Type B pancreatic cell (in vitro differentiated cells): ENCODE measurements at places on chromosomes 5 and 9.

- DNase-seq, result no peak
Measured at GRCh38 chr5:39369123-39369815, 5.0 kb upstream of the C9 start.

- DNase-seq, result no peak
Measured at GRCh38 chr9:16133556-16134227, 580.8 kb downstream of the CCDC171 start.

GRCh38 chr5:39775797-39776365 lies 351.1 kb upstream of the DAB2 start:
- DNase-seq, result no peak

DNA sequence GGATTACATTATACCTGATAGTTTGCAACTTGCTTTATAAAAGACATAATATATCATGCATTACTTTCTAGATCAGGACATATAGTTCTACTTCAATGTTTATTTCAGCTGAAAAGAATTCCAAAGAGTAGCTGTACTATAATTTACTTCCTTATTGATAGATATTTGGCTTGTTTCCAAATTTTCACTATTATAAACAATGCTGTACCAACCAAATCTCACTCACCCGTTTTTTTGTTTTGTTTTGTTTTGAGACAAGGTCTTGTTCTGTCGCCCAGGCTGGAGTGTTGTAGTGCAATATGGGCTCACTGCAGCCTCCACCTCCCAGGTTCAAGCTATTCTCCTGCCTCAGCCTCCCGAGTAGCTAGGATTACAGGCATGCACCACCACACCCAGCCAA lies 132.7 kb downstream of the GNAQ start:
- DNase-seq, result no peak

GRCh38 chr5:179142434-179143198 lies 82.4 kb downstream of the ZNF354C start:
- no peak for DNase-seq

- DNase-seq, result no peak
Measured at GRCh38 chr5:111134087-111134486, 41.9 kb downstream of the WDR36 start.
